ENCODE measurements at places on chromosomes 4 and X.

- DNase-seq = peak; percentile 87
Measured at GRCh38 chr4:147830987-147831386, 99.1 kb downstream of the ARHGAP10 start.

DNA sequence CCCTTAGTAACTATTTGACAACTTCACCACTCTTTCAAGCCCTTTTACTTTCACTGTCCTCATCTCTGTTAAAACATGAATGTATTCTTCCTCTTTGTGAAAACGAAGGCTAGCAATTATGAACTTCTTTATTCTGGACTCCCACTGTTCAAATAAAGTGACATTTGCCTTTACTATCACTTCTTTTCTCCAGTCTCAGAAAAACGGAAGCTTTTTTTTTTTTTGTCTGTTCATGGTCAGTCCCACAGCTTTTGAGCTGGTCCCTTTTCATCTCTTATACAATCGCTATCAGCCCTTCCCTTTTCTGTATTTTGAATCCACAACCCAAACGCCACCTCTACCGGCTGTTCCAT is 327.7 kb downstream of the DKK2 start:
- peak; percentile 1 for DNase-seq

GRCh38 chr4:188459381-188459780 is 320.1 kb downstream of the TRIML1 start:
- no peak for DNase-seq

- no peak for DNase-seq
Measured at GRCh38 chrX:37818031-37818430, 29.3 kb downstream of the DYNLT3 start.

- DNase-seq = no peak
Measured at GRCh38 chr4:92566269-92566668, 262.5 kb downstream of the GRID2 start.

Measured in umbilical cord (tissue), 2 donors.